ENCODE measurements at places on chromosomes 11 and 22.

GRCh38 chr22:24400726-24401596 is 26.4 kb upstream of the ADORA2A start:
- DNase-seq = peak; percentile 63

DNA sequence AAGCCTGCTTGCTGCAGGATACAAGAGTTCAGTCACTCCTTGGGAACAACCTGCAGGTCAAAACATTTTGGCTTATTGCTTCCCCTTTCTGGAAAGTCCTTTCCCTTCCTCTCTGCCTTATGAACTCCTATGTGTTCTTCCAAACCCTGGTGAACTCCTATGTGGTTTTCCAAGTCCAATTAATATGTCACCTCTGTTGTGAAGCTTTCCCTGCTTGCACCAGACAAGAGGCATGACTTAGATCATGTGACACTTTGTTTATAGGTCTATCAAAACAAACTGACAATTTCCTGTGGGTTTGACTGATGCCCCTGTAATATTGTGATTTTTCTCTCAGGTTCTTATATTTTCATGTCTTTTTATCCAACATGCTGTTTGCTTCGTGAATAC is 64.2 kb downstream of the ENDOD1 start:
- no peak for DNase-seq

GRCh38 chr11:91796999-91797398 is 427.6 kb upstream of the FAT3 start:
- no peak for DNase-seq

GRCh38 chr11:13205486-13205885 is 72.1 kb upstream of the BMAL1 start:
- DNase-seq = peak; percentile 44

DNA sequence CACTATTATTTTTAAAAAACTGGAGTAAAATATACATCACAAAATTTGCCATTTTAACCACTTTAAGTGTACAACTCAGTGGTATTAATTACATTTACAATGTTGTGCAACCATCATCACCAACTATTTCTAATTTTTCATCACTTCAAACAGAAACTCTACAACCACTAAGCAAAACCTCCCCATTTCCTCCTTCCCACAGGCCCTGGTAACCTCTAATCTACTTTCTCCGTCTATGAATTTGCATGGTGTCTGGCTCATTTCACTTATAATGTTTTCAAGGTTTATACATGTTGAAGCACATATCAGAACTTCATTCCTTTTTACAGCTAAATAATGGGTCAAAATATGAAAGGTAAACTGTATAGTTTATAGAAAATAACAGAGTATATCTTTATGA is 24.4 kb downstream of the DDI1 start:
- no peak for DNase-seq

GRCh38 chr11:121802542-121802941 is 313.5 kb downstream of the BLID start:
- DNase-seq = no peak
